Left lung (tissue), 14 donors: ENCODE measurements at places on chromosomes 3 and 15. TPM values are rescaled to one million over a fixed set of nuclear protein-coding genes. Genes with fewer than 3 reads are reported as not detected.

GRCh38 chr15:101325263-101326025 lies 30.4 kb upstream of the SNRPA1 start:
- no peak for DNase-seq

DNA sequence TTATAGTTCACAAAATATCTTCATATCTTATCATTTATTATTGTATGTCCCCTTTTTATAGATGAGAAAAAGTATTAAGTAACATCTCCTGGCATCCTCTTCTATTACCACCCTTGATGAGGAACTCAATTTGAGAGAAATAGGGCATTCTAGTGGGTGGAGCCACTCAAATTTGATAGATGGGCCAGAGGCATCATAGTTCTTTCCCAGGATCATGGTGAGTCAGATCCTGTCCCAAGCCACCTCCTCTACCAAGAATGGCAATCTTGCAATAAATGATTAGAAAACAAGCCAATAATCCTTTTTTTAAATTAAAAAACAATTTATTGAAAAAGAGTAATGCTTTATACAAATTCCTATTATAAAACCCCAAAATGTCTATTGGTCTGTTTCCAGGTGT lies 16.8 kb downstream of the CLDN1 start:
- DNase-seq: no peak

- no peak for DNase-seq
Observed at GRCh38 chr3:98746882-98747281, 16.3 kb upstream of the ST3GAL6 start.

- DNase-seq: no peak
Observed at GRCh38 chr3:23600167-23600871, 205.4 kb upstream of the UBE2E1 start.

- no peak for DNase-seq
Observed at GRCh38 chr3:135012101-135012500, 217.0 kb downstream of the EPHB1 start.

DNA sequence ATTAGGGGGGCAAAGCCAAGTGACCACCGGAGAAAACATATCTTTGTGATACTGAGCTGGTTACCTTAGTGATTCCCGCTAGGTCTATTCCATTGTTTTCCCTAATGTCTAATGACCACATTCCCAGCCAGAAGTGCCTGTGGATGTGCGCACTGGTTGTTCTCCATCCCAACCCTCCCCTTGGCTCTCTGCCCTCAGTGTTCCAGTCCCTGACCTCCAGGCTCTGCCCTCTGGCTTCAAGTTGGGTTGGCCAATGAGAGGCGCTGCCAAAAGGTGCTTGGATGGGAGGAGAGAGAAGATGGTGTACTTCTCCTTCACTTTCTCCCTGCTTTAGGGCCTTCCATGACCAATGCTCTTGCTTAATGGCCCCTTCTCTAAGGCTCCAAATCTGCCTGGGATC lies 2.4 kb downstream of the COLQ start:
- DNase-seq: no peak

DNA sequence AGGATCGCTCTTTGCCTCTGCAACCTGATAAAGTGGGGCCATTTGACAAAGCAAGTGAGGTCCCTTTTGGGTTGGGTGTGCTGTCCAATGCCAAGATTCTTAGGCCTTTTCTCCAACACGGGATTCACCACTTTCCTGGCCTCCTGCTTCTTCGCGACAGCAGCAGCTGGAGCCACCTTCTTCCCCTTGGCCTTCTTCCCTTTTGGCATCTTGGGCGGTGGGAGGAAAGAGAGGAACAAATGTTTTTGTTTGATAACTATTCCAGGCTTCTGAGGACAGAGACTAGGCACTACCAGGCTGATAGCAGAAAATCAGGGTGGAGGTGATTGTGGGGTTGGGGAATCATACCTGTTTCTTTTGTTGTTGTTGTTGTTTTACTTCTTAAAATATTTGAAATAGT lies 30.0 kb upstream of the FAM81A start:
- no peak for DNase-seq

- no peak for DNase-seq
Observed at GRCh38 chr15:52148403-52148802, 35.8 kb upstream of the BCL2L10 start.

DNA sequence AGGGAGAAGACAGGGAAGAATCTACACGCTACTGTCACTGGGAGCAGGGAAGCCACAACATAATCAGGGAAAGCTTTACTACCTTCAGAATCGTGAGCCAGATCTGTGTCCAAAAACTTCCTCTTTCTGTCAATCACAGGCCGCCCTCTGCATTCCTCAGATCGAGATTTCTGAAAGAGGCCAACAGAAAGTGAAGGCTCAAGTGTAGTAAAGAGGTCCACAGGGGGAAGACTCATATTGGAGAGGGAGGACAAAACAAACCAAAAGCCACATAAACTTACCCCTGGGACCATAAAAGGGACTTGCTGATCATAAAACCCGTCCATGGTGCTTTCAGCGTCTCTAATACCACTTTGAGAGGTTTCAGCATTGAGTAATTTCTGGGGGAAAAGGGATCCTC lies 3.3 kb downstream of the ETV5 start:
- DNase-seq: no peak

GRCh38 chr15:91445695-91446228 lies 345.7 kb downstream of the SV2B start:
- DNase-seq: no peak

DNA sequence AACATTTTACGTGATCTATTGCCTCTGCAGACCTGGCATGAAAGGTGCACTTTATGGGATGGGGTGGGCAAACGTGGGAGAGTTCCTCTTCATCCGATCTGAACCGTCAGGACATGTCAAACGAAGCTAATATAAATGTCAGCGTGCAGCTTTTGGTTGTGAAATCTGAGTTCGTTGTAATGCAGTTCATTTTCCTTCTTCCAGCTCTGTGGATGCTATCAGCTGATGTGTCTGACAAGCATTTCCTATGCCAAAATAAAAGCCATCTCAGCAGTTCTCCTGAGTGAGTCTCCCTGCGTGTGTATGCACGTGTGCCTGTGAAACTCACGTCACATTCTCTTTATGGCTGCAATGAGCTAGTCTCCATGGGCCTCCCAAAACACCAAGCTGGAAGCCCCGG lies 512.3 kb downstream of the MCTP2 start:
- peak; percentile 57 for DNase-seq

GRCh38 chr3:38536671-38537070 lies 40.5 kb downstream of the EXOG start:
- no peak for DNase-seq

GRCh38 chr3:179967622-179968021 lies 69.1 kb downstream of the PEX5L start:
- DNase-seq: no peak

DNA sequence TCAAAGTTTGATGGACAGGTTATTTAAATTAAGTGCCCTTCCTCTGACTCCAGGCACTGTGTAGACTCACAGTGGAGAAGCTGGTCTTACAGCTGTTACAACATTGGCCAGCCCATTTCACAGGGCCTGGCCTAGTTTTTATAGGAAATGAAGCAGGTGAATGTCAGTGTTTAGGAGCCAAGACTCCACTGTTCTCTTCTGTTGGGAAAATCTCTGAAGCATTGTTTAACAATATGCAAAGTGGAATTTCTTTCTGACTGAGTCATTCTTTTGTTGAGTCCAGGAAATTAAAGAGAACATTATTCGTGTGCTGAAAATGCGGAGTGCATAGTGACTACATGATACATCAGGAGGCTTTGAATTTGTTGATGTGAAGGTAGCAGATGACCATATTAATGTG lies 64.7 kb downstream of the ARRDC4 start:
- no peak for DNase-seq

DNA sequence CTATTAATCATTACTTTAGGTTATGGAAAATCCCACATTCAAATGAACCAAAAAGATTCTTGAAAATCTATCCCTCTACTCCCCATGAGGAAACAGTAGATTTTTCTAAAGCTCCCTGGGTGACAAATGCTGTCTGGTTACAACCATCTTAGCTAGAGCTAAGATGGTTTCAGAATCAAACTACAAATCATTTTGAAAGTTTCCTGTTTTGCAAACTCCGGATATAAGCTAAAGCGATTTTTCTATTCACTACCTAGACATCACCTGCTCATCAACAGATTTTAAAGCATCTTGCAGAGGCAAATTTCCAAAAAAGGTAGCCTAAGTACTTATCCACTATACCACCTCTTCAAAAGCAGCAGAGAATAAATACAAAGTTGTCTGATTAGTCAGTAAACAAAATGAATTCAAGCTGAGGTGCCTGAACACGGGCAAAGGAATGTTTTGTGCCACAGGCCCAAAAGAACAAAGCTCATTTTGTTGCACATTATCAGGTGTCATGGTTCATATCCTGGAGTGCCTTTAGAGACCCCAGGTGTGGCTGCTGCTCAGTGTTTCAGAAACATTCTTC lies 204.9 kb downstream of the TNIK start:
- no peak for DNase-seq

- DNase-seq: peak; percentile 76
Observed at GRCh38 chr15:70559265-70560239, 203.8 kb downstream of the UACA start.

DNA sequence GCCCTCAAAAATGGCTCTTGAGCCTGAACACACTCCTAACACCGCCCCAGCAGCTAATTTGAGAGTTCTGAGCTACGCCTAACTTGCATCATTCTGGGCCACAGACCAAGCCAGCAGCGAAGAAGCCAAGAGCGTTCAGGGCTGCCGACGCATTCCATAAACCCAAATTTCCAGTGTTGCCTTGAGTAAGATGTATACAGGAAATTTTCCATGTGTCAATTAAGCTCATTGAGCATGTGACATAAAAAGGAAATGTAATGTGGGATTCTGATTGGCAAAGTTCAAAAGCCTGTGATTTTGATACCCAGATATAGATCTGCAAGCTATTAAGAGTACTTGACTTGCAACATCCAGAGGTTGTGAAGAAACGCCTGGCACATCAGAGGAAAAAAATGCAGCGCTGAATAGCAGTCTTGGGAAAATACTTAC lies 148.6 kb upstream of the NR2F2 start:
- peak; percentile 90 for DNase-seq

GRCh38 chr3:24069045-24069444 lies 124.0 kb downstream of the NR1D2 start:
- DNase-seq: no peak

- no peak for DNase-seq
Observed at GRCh38 chr3:174675406-174675805, 183.7 kb upstream of the NAALADL2 start.

DNA sequence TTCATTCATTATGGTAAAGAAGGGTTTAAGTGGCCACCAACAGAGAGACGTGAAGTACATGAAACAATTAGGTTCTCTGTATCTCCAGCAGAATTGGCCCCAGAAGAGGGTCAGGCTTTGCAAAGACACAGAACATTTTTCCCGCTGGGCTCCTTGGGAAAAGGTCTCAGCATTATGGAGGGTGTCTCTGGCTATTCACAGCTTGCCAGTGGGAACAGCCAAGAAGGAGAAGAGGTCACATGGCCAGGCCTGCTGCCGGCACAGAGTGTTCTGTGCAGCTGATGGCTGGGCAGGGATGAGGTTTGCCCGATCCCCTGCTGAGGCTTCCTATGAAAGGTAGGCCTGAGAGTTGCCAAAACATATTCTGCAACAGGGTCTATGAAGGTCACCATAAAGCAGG lies 77.8 kb upstream of the LPP start:
- no peak for DNase-seq

- DNase-seq: no peak
Observed at GRCh38 chr3:45939341-45939771, 3.9 kb upstream of the CXCR6 start.

DNA sequence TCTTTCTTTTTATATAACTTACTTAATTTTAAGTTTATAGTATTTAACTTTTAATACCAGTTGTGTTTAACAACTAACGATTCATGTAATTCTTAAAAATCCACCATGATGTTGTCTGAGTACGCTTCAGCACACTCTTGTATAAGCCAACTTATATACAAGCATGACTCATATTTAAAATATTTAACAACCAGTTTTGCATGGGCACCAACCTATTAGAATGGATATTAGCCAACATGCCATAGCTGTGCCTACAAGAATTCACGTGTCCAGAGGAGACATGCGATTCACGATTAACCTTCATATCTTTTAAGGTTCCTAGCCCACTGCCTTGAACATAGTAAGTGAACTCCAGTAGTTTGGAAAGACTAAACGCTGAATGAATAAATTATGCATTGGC lies 1023.2 kb downstream of the TBL1XR1 start:
- DNase-seq: no peak

- no peak for DNase-seq
Observed at GRCh38 chr3:128623762-128624176, 26.8 kb downstream of the RPN1 start.

DNA sequence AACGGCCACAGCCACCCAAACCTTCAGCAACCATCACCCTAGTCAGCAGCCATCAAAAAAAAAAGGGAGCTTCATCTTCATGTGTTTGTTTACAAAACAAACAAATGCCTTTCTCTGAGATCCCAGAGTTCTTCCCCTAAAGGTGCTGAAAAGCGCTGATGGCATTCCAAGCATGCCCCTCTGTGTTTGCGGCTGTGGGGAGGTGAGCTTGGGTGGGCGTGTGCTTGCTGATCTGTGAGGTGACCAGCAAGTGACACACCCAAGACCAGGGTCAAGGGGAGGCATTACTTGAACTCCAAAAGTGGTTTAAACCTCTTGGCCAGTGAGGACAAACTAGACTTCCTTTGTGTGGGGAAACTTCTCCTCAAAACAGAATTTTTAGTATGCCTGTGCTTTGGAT lies 81.5 kb downstream of the DHX36 start:
- no peak for DNase-seq

GRCh38 chr3:29088579-29088978 lies 192.3 kb upstream of the RBMS3 start:
- no peak for DNase-seq

- no peak for DNase-seq
Observed at GRCh38 chr3:13796701-13797460, 83.0 kb downstream of the WNT7A start.

- DNase-seq: no peak
Observed at GRCh38 chr3:71921036-71921435, 136.1 kb upstream of the PROK2 start.

Gene FBXL2
- 33.1 TPM for polyA plus RNA-seq

Gene STAC
- 1.7 TPM for polyA plus RNA-seq

Gene INSYN1
- 18.4 TPM for polyA plus RNA-seq

Gene CLASP2
- polyA plus RNA-seq: 71.0 TPM

Gene CCDC39
- polyA plus RNA-seq: 7.6 TPM

Gene FAM81A
- polyA plus RNA-seq: 3.4 TPM

Gene HIGD2B
- polyA plus RNA-seq: not detected

Gene COL7A1
- polyA plus RNA-seq: 8.5 TPM

Gene PARP3
- polyA plus RNA-seq: 19.5 TPM

Gene EEF1AKMT4
- 1.8 TPM for polyA plus RNA-seq

Gene CCR3
- polyA plus RNA-seq: 0.18 TPM

Gene SPTBN5
- 0.91 TPM for polyA plus RNA-seq

Gene STXBP5L
- polyA plus RNA-seq: 0.27 TPM

Gene CORO2B
- polyA plus RNA-seq: 26.3 TPM

Gene C3orf85
- not detected for polyA plus RNA-seq
